Sigmoid colon (tissue), 7 donors: ENCODE measurements at places on chromosomes 7 and 10.

DNA sequence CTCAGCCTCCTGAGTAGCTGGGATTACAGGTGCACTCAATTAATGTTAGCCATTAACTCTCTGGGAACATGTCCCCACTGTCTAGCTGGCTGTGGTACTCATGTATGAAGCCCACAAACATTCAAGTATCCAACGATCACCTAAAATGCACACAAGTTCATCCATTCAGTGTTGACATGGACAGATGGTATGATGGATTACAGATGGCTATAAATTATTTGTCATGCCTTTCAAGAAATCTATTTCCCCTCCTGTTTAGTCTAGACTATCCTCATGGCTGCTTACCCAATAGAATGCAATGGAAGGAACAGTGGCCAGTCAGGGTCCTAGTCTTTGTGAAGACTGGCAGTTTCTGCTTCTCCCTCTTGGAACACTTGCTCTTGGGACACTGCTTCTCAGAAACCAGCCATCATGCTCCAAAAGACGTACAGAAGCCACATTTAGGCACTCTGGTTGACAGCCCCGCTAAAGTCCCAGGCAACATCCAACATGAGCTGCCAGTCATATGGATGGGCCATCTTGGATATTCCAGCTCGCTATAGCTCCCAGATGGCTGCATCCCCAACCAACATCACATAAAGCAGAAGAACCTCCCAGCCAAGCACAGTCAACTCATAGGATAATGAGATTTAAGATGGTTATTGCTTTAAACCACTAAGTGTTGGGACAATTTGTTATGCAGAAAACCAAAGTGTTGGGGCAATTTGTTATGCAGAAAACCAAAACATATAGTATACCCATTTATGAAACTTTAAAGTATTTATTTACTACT is 33.1 kb downstream of the MYL10 start:
- DNase-seq = no peak

DNA sequence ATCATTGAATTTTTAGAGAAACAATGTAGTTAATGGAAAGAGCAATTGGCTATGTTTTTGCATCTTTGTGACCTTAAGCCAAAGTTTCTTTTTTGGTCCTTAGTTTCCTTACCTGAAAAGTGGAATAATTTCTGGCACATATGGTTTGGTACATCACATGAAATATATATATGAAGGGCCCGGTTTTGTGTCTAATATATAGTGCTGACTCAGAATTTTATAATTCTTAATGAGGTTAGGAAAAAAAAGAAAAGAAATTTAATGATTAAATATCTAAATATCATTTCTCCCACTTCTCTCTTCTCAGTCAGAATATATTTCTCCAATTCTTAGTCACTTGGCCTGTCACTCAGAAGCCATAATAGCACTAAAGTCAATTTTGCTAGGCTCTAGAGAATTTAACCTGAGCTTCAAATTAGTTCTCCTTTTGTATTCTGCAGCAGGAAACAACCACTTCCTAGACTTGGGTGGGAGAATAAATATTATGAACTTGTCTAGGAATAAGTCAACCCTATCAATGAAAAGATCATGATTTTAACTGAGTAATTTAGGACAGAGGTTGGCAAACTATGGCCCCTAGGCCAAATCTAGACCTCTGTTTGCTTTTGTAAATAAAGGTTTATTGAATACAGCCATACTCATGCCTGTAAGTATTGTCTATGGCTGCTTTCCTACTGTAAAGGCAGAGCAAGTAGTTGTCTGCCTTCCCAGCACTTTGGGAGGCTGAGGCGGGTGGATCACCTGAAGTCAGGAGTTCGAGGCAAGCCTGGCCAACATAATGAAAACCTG is 34.6 kb downstream of the PPP1R9A start:
- DNase-seq = no peak

GRCh38 chr10:21003240-21003822 is 106.2 kb upstream of the NEBL start:
- DNase-seq = no peak

DNA sequence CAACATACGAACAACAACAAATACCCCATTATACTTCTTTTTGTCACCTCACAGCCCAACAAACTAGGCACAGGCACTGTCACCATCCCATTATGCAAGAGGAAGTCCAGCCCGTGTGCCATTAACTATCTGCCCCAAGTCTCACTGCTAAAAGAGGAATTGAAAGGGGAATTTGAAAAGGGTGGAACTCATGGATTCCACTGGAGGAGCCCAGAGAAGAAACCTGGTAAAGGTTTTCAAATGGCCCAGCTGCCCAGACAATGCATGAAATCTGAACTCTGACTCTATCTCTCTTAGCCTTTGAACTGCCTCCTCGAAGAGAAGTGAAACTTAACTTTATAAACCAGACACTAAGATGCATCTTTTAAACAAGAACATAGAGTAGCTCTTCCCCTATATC is 130.0 kb downstream of the PLXNA4 start:
- no peak for DNase-seq

DNA sequence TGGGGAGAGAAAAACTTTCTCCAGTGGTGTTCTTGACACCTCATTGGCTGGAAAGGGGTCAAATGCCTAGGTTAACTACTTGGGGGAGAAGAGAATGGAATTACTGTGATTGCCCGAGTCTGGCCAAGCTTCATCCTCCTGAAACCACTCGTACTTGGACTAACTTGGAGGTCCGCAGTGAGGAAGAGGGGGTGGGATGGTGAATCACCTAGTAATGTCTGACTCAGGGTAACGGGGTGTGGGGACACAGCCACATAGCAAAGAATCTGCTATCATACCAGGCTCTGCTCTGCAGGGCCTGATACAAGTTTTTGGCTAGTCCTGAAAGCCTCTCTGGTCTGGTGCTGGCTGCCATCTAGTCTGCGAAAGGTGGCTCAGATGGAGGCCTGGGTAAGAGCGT is 190.9 kb downstream of the RPS24 start:
- DNase-seq = no peak
